CD4-positive, alpha-beta T cell treated with Interleukin-17A for 1 hour (primary cell): ENCODE measurements at places on chromosomes 5 and 9.

- no peak for DNase-seq
These were observed 875 bp downstream of the ACO1 start for GRCh38 chr9:32385152-32385884.

GRCh38 chr9:33439731-33440130 is 7.7 kb downstream of the AQP3 start:
- no peak for DNase-seq

- no peak for DNase-seq
These were observed 124.9 kb downstream of the TMEM161B start for GRCh38 chr5:88143693-88144218.

GRCh38 chr9:34381323-34381722 is 4.6 kb upstream of the MYORG start:
- DNase-seq = peak; percentile 19

GRCh38 chr9:69549310-69550202 is 122.6 kb downstream of the APBA1 start:
- peak; percentile 53 for DNase-seq

DNA sequence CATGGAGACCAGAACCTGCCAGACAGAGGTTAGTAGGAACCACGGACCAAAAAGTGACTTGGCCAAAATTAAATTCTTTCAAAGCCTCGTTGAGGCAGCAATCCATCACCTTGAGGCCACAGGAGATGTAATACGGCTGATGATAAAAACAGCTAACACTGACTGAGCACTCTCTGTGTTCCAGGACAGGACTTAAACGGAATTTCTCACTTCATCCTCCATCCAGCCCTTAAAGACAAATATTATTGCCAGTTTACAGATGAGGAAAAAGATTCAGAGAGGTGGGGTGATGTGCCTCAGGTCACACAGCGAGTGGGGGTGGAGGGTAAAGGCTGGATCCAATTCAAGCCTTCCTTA is 25.1 kb downstream of the STK10 start:
- DNase-seq = no peak

GRCh38 chr9:63859475-63860215 is 1425.4 kb downstream of the FOXD4L5 start:
- peak; percentile 73 for DNase-seq

DNA sequence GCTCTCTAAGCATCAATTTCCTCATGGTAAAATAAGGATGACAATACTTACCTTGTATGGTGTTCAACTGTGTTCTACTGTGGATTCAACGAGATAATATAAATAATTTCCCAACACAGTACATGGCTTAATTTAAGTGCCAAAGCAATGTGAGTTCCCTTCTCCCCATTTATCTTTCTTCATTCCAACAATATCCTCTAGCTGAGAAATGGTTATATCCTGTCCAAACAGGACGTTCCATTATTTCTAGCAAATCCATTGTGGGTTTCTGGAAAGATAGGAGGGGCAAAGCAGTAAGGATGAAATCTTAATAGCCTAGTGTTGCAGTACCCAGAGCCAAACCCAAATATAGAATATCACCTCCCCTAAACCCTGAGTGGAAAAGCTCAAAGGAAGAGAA is 22.0 kb downstream of the ABCA1 start:
- no peak for DNase-seq

GRCh38 chr5:178870411-178870810 is 10.7 kb downstream of the ZNF354B start:
- no peak for DNase-seq

GRCh38 chr9:17004500-17004899 is 130.3 kb upstream of the CNTLN start:
- no peak for DNase-seq

DNA sequence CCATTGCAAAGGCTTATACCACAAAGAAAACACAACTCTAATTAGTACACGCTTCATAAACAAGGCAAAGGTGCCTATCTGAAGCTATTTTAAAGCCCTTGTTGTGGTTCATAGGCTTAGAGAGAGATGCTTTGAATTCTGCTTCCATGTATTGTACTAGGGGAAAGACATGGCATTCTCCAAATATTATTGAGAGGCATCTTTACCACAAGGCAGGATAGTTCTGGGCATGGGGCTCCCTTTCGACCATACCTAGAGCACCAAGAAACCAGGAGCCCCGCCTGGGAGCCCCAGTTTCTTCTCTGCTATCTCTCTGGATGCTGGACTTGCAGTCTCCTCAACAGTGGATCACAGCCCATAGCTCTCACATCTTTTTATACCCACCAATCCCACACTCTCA is 93.7 kb downstream of the NFIB start:
- DNase-seq = no peak

DNA sequence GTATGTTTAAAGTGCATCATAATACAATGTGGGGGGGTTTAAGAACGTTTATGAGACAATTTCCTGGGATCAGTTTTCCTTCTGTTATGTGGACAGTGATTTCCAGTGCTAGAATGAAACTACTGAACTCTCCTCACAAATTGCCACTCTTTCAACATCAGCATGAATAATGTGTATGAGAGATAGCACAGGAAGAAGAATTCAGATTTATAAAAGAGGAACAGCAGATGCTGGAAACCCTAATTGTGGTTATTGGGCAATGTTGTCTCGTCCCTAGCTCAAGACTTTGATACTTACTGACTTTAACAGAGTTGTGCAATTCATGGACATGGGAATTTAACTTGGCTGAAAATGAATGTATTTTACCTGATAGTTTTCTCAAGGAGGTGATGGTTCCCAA is 410.8 kb upstream of the MEF2C start:
- no peak for DNase-seq

GRCh38 chr5:76790632-76791290 is 28.1 kb upstream of the F2RL1 start:
- peak; percentile 5 for DNase-seq

DNA sequence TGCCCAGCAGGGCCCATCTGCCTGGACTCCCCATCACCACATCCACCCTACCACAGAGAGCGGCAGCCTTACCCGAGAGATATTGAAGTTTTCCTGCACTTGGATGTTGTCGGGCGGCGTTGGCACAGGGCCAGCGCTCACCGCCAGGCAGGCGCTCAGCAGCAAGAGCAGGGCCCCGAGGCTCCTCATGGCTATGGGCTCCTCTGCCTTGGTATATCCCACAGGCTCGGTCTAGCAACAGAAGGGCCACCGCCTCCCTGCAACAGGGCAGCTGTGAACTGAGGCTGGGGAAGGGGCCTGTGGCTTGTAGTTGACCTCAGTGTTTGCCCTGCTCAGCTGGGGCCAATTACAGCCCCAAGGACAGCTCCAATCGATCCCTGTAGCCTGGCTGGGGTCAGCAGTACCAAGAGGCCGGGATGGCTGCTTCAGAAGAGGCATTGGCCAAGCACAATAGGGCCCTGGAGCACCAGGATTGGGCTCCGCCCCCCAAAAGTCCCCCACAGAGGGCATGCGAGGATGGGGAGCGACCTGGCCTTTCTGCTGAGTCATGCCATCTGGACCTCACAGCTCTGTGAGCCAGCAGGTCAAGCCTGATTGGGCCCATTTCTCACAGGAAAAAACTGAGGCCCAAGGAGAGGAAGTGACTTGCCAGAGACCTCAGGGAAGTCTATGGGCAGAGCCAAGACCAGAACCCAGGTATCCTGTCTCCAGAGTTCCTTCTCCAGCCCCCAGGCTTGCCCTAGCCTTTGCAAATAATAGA is at the start of gene AMBP:
Gene AMBP, minus strand, starts transcription at position 280 of the 760 bp plus-strand sequence. Its CDS starts 91 bp downstream, at position 189.
- no peak for DNase-seq

DNA sequence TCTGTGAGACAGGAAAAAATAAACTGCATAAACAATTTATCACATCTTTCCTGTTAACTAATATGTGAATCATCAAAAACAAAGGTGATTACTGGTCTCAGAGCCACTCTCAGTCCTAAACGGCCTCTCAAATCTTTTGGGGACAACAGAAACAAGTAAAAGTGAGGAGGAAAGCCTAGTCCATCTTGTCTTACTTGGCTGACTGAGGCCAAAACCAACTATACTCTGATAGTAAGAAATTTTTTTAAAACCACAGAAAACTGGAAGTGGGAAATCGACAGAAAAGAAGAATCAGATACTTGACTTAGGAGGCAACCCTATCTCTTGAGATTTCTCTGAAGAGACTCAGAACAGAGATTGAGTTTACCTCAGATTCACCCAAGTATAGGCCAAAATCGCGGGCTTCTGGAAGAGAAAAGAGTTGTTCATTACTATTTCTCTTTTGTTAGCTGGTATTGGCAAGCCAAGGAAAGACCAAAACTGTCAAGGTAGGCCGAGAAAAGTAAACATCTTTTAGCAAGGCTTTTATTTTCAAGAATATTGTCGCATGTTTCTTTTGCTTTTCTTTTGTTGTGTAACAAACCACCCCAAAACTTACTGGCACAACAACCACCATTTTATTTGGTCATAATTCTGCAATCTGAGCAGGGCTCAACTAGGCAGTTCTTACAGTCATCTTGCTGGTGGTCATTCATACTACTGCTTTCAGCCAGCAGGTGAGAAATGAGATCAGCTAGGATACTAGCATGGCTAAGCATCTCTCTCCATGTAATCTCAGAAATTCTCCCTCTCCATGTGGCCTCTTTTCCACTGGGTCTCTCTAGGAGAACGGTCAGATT is 46.1 kb downstream of the RFX3 start:
- DNase-seq = peak; percentile 22

DNA sequence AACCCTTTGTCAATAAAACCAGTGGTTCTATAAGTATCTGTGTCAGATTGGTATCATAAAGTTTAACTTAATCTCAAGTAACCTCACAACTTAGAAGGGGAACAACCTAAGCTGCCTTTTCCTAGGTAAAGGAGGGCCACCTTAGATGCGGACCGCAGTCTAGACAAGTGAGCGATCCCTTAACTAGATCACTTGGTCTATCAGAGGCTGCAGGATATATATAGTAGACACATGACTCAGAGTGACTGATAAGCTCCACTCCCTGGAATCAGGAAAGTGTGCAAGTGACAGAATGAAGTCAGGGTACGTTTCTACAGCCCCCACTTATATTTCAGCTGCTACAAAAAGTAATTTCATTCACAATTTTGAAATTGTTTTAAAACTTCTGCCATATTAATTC is 7.4 kb downstream of the REEP5 start:
- no peak for DNase-seq

DNA sequence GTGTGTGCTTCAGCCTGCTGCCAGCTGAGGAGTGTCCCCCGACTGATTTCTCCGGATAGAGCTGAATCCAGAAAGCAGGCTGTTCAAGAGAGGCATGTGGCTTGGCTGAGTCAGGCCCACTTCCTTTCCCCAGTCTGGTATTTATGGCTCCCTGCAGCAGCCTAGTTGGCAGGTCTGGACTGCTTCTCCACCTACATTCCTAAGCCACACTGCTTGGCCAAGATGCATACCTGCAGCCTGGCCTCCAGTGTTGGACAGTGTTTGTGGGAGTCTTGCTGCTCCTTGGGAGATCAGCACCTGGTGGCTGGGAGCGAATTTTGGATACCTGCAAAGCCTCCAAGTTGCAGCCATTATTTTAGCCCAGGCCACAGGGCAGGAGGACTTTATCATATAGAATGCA is 670.8 kb downstream of the ACTL7B start:
- DNase-seq = no peak

DNA sequence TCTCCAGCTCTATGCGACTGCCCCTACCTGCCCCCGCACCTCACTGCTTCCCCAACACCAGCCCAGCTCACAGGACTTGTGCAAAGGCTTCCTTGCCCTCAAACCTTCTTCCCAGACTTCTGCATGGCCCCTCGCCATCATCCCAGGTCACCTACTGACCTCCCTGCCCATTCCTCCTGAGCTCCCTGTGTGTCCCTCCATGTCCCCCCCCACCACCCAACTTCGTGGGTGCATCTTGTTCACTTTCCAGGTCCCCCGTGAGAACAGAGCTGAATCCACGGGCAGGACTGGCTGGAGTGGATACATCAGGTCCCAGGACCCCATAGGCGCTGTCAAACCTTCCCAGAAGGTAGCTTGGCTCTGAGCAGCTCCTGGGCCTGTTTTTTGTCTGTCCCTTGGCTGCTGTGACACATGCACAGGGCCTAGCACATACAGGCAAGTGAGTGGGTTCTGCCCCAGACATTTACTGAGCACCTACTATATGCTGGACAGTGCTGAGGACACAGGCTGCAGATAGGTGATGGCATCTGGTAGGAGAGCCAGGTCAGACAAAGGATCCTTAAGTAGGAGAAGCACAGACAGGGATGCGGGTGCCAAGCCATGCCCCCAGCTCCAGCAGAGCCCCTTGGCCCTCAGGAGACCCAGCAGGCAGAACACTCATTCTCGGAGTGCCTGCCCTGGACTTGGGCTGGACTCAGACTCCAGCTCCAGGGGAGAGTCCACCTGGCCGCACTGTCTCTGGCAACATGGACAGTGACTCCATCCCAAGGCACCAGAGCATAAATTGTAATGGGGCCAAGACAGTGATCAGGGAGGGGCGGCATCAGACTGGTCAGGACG is 15.0 kb downstream of the NINJ1 start:
- DNase-seq = no peak

- peak; percentile 88 for DNase-seq
These were observed at the start of gene SERINC5 for GRCh38 chr5:80255811-80256712. Gene SERINC5 (minus strand): TSS chr5:80256048. CDS start chr5:80255922, 126 bp downstream.

- DNase-seq = no peak
These were observed 92.0 kb downstream of the PHF2 start for GRCh38 chr9:93668261-93668871.

- DNase-seq = no peak
These were observed 159.3 kb downstream of the SPATA31D1 start for GRCh38 chr9:82147798-82148425.

- no peak for DNase-seq
These were observed 27.3 kb downstream of the GZMK start for GRCh38 chr5:55051357-55051756.

- DNase-seq = no peak
These were observed 284.2 kb downstream of the SMARCA2 start for GRCh38 chr9:2299156-2299842.

DNA sequence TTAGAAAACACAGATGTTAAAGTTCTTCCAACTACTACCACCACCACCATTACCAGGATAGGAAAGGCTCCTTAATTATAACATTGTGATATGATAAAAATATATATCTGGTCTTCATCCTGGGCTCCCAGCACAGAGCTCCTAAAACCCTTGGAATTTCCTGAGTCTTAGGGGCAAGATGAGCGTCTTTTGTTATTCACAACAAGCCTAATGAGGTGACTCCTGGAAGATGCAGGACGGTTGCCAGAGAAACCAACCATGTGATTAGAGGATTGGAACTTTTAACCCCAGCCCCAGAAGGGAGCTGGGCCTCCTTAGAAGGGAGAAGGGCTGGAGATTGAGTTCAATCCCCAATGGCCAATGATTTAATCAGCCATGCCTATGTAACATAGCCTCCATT is 148.0 kb upstream of the ADRA1B start:
- no peak for DNase-seq

- DNase-seq = no peak
These were observed 307.1 kb downstream of the TLE1 start for GRCh38 chr9:81382281-81382680.

DNA sequence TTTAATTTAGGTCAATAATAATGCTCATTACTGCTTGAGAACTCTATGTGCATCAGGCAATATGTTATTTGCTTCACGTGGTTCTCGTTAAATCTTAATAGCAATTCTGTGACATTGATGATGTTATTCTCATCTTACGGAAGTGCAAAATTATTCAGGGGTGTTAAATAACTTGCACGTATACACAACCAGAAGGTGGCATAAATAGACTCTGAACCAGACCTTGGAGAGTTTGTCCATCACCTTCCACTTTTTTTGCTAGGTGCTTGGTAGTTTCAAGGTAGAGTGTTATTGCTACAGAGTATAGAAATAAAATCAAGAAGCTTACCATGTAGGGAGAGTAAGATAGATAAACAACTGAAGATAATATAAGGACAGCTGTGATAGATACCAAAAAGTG is 23.6 kb upstream of the TNFAIP8 start:
- DNase-seq = no peak

GRCh38 chr5:76590027-76590426 is 33.2 kb downstream of the F2RL2 start:
- DNase-seq = no peak
